Right renal pelvis (tissue), 4 donors: ENCODE measurements at places on chromosomes 1 and 21. TPM values are rescaled to one million over a fixed set of nuclear protein-coding genes. Genes with fewer than 3 reads are reported as not detected.

- no peak for DNase-seq
Observed at GRCh38 chr1:27567146-27567526, 36.8 kb downstream of the AHDC1 start.

Gene C1orf21
- 42.8 TPM for polyA plus RNA-seq

GRCh38 chr1:45026446-45026845, 14.4 kb downstream of the UROD start:
- no peak for DNase-seq

DNA sequence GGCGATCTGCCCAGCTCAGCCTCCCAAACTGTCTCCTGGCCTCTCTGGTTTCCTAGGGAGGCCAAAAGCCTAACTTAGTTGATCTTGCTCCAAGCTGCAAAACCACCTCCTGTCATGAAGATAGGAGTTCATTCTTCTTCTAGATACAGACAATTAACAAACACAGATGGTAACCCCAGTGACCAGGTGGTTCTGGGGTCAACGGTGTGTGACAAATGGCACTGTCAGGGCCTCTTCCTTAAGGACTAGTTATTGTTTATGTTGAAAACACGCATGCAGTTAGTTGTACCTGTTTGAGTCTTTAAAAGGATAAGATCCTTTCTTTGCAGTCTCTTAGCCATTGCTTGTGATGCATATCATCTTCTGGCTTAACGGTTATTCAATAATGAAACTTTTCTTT, 4.6 kb upstream of the UMODL1 start:
- DNase-seq: no peak

Gene TFF3
- polyA plus RNA-seq: 3.5 TPM

GRCh38 chr1:186620566-186621350, 59.5 kb downstream of the PTGS2 start:
- DNase-seq: no peak

- DNase-seq: no peak
Observed at GRCh38 chr1:1169429-1170214, 4.1 kb upstream of the TTLL10 start.

Gene SPATA6
- polyA plus RNA-seq: 15.5 TPM
